Astrocyte (in vitro differentiated cells and primary cell): ENCODE measurements at places on chromosomes 12 and 14. TPM values are rescaled to one million over a fixed set of nuclear protein-coding genes. Genes with fewer than 3 reads are reported as not detected.

DNA sequence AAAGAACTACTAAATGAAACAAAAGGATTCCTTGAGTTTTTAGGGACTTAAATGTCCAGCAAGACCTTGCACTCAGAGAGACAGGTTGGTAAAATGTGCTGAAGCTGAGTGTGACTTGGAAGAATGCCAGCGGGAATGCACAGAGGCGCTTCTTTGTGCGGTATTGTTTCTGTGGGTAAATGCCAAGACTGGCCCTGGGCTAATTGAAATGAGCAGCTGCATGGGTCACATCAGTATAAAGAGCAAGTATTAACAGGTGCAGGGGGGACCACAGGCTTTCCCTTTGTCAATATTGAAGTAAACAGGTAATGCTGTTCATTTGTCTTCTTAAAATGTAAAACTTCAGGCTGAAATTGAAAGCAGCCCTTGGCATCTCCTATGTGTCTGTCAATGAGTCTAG, 74.3 kb downstream of the LMO3 start:
- DNase-seq: no peak

DNA sequence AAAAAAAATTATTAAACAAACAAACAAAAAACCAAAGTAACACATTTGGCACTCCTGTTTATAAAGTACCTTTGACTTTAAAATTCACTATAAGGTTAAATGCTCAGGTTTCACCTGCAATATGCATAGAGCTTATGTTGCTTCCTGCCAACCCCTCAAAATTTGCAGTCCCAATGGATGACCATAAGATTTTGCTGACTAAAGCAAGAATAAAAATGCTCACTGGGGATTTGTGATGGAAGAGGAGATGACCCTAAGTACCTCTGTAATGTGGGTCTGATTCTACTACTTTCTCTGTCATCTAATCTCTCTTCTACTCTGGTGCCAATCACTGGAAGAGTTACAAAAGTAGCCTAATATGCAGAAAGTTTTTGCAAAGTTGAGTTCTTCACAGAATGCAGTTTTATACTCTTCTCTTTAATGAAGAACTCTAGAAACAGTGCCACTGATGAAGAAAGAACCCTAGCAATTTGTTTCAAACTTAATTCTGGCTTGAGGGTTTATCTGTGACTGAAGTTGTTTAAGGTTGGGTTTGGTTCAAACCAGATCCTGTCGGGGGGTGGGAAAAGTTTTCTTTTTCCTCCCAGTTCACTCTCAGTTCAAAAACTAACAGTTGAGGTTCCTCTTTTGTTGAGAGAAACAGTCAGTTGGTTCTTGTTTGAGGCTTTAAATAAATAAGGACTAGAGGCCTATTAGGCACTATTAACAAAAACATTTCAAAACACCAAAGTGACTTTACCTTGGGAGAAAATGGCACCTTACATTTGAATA, 10.9 kb downstream of the WASHC3 start:
- DNase-seq: no peak

- no peak for DNase-seq
Measured at GRCh38 chr14:46063872-46064271, 587.7 kb downstream of the RPL10L start.

DNA sequence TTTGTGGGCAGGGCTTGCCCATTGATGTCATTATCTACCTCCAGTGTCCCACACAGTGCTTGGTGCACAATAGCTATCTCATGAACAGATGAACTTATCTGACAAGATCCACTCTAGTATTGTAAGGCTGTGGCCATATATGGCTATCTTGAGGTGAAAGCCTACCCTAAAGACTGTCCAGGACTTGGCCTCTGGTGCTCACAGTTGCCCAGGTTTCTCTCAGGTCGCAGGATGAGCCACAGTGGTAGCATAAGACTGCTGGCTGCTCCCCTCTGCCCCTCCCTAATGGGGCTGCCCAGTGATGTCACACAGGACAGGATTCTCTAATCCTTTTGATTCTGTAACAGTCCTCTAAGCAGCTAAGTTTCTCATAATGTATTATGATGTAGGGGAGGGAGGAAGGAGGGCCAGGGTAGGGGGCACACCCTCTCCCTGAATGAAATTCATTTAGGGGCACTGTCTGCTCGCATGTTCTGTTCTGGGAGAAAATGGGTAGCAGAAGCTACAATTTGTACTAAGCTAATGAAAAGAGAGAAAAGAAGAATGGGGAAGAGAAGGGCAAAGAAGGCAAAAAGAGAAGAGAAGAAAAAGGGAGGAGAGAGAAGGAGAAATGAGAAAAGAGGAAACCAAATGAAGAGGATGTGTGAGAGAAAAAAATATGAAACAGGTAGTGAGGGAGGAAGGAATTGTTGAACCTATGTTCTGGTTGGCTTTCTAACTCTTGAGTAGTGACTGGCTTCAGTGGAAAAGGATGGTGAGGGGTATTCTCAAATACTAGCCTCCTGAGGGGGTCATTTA, 3.4 kb upstream of the PPM1A start:
- no peak for DNase-seq

The CCDC197 gene
- total RNA-seq: not detected in 2 replicates

The GEMIN2 gene
- 12.4 and 16.5 TPM in 2 replicates for total RNA-seq
